ENCODE measurements at places on chromosomes 4 and X.

- DNase-seq, result no peak
Observed at GRCh38 chr4:100929758-100930157, 411.9 kb upstream of the EMCN start.

GRCh38 chr4:163473576-163473975 is at the start of gene TKTL2:
TSS of gene TKTL2 (minus strand) at chr4:163473754. CDS start at chr4:163473734, 20 bp downstream.
- DNase-seq, result no peak

DNA sequence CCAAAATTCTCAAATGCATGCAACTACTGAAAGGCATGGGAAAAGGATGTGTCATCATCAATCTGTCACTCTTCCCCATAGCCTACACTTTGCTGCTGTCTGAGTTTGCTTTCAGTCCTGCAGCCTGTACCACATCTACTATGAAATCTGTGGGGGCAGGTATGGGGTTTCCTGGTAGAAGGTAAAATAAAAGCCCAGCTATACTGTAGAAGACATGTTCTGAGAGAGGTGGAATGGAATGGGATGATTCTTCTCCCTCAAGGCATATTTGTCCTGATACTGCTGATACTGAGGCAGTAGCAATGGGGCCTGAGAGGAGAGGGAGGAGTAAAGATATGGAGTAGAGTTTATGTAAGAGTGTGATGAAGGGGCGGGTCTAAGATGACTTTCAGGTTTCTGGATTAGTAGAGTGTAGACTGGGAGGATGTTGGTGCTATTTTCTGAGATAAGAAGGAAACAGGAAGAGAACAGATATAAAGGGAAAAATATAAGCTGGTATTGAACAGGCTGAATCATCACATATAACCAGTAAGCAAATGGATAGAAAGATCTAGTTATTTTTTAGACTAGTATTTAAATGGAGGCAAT is 38.7 kb upstream of the GYPA start:
- no peak for DNase-seq

GRCh38 chr4:69056921-69057550 is 39.2 kb upstream of the UGT2B7 start:
- no peak for DNase-seq

GRCh38 chr4:24928708-24929107 is 15.9 kb upstream of the CCDC149 start:
- no peak for DNase-seq

Measured in CD4-positive, alpha-beta T cell treated with Interleukin-10 for 1 hour (primary cell).